ENCODE measurements at places on chromosomes 6 and 20.

GRCh38 chr6:37558168-37558567 is 58.5 kb upstream of the CCDC167 start:
- no peak for DNase-seq

GRCh38 chr6:71457929-71458328 is 169.3 kb downstream of the OGFRL1 start:
- no peak for DNase-seq

DNA sequence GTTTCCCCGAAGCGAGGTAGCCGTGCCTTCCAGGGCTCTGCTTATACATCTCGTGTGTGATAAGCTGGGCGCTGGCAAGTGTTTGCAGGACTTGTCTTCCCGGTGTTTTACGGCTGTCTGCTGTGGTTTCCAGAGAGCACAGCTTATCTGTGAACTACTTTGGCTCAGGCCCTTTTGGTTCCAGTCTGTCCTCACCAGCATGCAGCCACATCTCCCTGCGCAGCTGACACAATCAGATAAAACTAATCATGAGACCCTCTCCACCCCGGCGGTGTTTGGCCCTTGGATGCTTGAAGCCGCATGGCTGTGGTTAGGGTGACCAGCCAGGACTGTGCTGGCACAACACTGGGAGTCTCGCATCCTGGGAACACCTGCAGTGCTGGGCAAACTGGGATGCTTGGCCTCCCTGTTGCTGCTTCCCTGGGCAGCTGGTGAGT is 241.8 kb upstream of the FOXQ1 start:
- no peak for DNase-seq

DNA sequence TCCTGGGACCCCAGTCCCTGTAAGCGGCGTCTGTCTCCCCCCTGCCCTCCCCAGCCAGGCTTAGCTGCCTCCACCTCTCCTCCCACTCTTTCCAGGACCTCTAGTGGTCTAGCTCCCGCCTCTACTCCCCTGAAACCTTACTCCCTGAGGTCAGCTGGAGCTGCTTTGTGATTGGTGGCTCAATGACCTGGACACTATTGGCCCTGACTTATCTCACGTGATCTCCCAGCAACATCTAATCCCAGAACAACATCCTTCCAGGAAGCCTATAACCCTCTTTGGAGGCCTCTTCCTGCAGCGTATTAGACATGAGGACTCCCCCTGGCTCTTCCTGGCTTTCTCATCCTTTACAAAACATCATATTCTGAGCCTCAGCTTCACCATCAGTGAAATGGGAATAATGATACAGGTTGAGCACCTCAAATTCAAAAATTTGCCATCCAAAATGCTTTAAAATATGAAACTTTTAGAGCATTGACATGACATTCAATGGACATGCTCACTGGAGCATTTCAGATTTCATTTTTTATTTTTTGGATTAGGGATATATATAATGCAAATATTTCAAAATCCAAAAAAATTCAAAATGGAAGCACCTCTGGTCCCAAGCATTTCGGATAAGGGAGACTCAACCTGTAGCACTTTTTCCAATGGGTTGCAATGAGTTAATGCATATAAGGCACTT is 16.3 kb upstream of the SRC start:
- DNase-seq, result no peak

- DNase-seq, result no peak
Observed at GRCh38 chr6:138454981-138455706, 44.1 kb downstream of the NHSL1 start.

GRCh38 chr6:72524011-72524645 is 97.7 kb upstream of the KCNQ5 start:
- DNase-seq, result no peak

DNA sequence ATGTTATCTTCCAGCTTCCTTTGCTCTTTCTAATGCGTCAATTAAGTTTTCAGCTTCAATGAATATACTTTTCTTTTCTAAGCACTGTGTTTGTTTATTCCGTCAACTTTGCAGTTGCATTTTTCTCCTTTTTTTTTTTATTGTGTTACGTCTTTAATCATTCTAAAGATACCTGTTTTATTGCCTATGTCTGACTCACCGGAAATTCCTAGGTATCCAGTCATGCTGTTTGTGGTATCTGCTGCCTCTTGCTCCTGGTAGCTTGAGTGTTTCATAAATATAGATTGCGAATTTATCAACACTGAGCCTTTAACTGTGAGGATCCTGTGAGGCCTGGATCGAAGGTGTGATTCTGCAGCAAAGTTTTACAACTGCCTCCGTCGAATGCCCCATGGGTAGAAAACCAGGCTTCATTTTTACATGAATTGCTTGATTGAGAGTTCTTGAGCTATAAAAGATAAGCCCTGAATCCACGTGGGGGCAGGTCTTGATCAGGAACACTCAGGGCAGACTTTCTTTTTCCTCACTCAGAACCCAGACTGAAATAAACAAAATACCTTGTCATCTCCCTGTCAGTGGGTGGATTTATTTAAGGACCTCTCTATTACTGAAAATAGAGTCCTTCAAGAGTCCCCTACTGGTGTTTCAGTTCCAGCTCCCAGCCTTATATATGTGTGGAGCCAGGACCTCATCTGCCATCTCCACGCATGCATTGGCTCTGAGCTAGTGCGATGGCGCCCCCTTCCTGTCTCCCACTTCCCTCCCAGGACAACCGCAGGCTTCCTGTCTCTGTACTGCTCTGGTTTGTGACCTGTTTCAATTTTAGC is 60.1 kb upstream of the LRRC1 start:
- no peak for DNase-seq

DNA sequence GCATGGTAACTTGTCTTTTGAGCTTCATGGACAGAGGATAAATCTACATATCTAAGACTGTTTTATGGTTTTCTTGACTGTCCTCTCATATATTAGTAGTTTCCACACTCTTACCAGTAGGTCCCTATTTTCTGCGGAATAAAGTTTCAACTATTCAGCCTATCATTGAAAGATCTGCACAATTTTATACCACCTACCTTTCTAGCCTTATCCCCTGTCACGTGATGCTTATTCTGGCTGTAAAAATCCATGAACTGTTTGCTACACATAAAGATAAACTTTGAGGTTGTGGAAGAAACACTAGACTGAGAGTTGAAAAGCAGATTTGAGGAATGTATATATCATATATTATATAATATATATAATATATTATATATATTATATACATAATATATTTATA is 423.8 kb downstream of the TENT5A start:
- no peak for DNase-seq

DNA sequence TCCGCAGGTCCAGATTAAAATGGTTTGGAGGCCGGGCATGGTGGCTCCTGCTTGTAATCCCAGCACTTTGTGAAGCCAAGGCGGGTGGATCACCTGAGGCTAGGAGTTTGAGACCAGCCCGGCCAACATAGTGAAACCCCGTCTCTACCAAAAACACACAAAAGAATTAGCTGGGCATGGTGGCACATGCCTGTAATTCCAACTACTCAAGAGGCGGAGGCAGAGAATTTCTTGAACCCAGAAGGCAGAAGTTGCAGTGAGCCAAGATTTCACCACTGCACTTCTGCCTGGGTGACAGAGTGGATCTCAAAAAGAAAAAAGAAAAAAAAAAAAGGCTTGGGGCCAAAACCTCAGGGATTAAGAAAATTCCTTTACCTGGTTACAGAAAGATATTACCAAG is 30.5 kb downstream of the C6orf15 start:
- DNase-seq, result no peak

- no peak for DNase-seq
Observed at GRCh38 chr20:45842169-45842812, 8.7 kb downstream of the SNX21 start.

- no peak for DNase-seq
Observed at GRCh38 chr6:7895125-7895423, 15.5 kb downstream of the TXNDC5 start.

GRCh38 chr6:141248021-141248799 is 884.5 kb upstream of the GJE1 start:
- no peak for DNase-seq

DNA sequence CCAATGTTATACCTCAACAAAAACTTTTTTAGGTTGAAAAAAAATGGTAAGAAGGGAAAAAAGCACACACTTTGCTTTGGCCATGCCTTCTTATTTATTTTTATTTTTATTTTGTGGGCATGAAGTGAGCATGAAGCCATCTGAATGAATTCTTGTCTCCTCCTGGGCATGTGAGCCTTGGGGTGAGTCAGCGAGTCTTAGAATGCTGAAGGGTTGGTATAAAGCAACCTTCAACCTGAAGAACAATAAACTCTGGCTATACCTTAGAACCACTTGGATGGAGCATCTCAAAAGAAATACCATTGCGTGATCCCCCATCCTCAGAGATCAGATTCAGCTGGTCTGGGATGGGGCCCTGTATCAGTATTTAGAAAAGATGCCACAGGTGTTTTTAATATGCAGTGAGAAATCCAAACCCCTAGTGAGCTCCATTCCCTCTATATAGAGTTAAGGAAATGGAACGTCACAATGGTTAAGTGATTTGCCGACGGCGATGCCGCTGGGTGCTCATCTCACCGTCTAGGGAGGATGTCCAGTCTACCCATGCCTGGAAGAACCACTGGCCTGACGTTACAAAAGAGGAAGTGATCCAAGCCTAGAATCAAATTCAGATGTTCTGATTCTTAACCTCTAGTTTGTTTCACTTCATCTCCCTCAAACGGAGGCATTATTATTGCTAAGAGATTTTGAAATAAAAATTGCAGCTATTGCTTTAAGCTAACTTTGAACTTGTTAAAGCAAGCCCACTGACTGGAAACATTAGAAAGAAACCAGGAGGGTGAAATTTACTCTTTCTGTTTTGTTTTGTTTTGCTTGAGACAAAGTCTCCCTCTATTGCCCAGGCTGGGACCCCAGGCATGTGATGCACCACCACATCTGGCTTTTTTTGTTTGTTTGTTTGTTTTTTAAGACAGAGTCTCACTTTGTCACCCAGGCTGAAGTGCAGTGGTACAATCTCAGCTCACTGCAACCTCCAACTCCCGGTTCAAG is 67.1 kb downstream of the EDN1 start:
- DNase-seq, result no peak

GRCh38 chr20:1376007-1376406 is 16.8 kb downstream of the FKBP1A start:
- no peak for DNase-seq

- no peak for DNase-seq
Observed at GRCh38 chr6:50819904-50820868, 1.5 kb downstream of the TFAP2B start.

DNA sequence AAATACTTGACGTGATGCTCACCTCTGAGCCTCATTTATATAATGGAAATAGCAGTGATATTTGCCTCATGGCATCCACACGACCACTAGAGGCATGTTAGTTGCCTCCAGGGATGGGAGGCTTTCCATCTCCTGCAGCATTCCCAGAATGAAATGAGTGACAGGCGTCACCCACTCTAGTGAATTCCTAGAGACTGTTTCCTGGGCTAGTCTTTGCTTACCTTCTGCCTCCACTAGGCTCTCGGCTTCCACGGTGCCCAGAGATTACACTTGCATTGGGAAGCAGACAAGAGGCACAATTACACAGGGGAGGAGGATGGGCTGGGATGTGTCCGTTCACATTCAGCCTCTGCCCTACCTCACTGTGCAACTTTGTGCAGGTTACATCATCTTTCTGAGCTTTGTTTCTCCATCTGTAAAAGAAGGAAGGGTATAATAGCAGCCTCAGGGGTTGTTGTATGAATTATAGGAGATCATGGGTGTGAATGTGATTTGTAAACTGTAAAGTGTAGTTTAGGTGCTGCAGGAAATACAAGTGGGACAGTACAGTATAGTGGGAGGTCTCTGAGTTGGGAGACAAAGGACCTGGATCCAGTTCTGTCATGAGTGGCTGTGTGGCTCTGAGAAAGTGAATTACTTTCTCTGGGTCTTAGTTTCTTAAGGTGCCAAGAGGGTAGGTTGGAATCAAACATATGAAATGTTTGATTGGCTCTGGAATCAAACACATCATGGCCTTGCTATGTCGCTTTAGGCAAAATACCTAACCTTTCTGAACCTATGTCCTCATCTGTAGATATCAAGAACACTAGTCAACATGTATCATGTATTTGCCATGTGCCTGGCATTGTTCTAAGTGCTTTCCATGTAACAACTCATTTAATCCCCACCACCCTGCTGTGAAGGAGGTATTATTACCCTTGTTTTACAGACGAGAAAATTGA is 3.6 kb upstream of the VSTM2L start:
- DNase-seq, result no peak

GRCh38 chr6:70705772-70706171 is 38.1 kb downstream of the SMAP1 start:
- DNase-seq, result no peak

- no peak for DNase-seq
Observed at GRCh38 chr6:54899442-54899841, 52.9 kb downstream of the FAM83B start.
